Posterior vena cava (tissue), 2 donors: ENCODE measurements at places on chromosomes 3 and 15.

GRCh38 chr3:4950948-4951347 lies 28.3 kb upstream of the BHLHE40 start:
- DNase-seq = no peak

GRCh38 chr3:171348121-171348520 lies 112.1 kb downstream of the TNIK start:
- no peak for DNase-seq

DNA sequence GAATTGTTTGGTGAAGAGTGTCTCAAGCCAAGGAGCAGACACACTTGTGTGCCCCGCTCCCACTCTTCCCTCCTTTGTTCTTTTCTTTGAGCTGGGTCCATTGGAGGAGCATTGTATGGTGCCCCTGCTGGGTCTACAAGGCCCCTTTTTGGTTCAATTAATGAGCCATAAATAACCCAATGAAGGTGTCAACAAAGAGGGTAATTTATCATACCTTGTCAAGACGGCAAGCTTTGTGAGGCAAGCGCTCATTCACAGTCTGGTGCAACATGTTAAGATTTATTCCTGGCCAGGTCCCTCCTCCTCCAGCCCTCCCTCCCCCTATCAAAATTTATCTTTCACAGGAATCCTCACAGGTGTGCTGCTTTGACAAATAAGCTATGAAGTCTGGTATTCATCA lies 300.1 kb downstream of the RORA start:
- no peak for DNase-seq

GRCh38 chr3:20074226-20075063 lies 34.2 kb downstream of the KAT2B start:
- DNase-seq = no peak

DNA sequence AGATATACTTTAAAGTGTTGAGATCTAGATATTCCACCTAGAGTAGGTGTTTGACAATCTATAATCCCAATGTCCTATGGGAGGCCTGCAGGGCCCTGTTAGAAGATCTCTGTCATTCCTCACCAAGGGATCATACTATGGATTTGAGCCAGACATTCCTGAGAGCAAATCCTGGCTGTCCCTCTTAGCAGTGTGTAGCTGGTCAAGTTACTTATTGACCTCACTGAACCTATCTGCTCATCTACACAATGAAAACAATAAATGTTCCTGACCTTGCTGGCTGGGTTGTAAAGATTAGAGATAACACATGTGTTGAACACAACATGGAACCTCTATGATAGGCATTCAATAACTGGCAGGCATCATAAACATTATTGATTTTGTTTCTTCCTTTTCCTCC lies 265.6 kb upstream of the ATP11B start:
- DNase-seq = no peak

- peak; percentile 67 for DNase-seq
Observed at GRCh38 chr3:52099001-52099401, 42.6 kb upstream of the DUSP7 start.

GRCh38 chr15:41501931-41502794 lies 8.5 kb downstream of the ITPKA start:
- no peak for DNase-seq

- DNase-seq = no peak
Observed at GRCh38 chr15:48389691-48390143, 58.5 kb downstream of the DUT start.

- no peak for DNase-seq
Observed at GRCh38 chr3:178443634-178444033, 92.6 kb upstream of the KCNMB2 start.

GRCh38 chr15:63598473-63599400 lies 1.6 kb downstream of the FBXL22 start:
- DNase-seq = no peak
